ENCODE measurements at places on chromosomes 7 and 10. TPM values are rescaled to one million over a fixed set of nuclear protein-coding genes. Genes with fewer than 3 reads are reported as not detected.

Gene CALHM2
- total RNA-seq: 20.2 TPM

Gene FGFBP3
- 2.2 TPM for total RNA-seq

Gene AKR1C3
- total RNA-seq: 9.6 TPM

Gene TMEM236
- total RNA-seq: not detected

Gene OR13A1
- 0.08 TPM for total RNA-seq

Gene PIP
- total RNA-seq: not detected

Gene CAV2
- total RNA-seq: 88.4 TPM

Gene FAM237B
- total RNA-seq: not detected

Gene AHR
- 60.8 TPM for total RNA-seq

Gene CLDN3
- not detected for total RNA-seq
